ENCODE measurements at places on chromosomes 7 and 10.

- DNase-seq: no peak
Observed at GRCh38 chr10:68224810-68225209, 7.1 kb downstream of the ATOH7 start.

DNA sequence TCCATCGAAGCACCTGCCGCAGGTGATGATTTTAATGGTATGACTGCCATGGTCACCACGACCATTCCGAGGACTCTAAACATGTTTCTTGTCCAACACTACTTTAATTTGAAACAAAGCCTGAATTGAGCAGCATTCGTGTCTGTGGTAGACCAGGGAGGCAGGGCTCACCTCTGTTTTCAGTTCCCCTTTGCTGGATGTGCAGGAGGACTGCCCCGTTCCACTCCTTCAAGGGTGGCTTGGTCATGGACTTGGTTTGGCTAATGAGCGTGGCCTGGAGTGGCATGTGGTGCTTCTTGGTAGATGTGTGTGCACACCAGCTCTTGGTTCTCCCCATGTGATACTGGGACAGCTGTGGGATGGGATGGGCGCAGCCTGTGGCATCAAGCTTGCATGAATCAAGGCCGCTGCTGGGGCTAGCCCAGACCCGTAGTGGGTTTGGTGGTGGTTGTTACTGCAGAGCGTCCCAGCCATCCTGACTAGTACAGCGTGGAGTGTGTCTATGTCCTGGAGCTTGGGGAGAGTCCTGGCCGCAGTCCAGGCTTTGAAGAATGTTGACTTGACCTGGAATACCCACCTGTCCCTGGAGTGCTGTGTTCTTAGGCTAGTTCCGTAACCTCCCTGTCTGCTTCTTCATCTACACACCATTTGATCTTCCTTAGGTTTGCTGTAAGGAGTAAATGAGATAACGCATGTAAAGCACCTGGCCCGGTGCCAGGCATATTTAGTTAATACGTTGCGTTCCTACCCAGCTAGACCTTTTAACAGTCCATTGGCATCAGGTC lies 34.8 kb downstream of the MGMT start:
- DNase-seq: no peak

GRCh38 chr7:47580175-47580706 lies 1.7 kb downstream of the TNS3 start:
- DNase-seq: no peak

GRCh38 chr10:44879531-44879899 lies 31.6 kb upstream of the TMEM72 start:
- DNase-seq: no peak

GRCh38 chr7:106644999-106645398 lies 16.0 kb downstream of the CCDC71L start:
- no peak for DNase-seq

DNA sequence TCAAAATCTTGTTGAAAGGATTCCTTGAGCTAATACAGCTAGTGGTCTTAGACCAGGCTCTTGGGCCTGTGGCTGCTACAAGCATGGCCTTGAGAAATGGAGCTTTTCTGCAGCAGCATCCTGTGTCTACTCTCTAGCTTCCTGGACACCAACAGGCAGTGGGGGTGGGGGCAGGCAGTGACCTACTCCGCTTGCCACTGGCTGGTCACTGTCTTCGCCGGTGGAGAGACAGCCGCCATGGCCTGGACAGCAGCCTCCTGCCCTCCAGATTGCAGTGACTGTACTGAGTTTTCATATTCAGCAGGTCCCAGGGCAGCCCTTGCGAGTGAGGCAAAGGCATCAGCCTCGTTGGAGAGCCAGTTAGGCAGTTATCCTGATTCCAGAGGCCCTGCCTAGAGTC lies 204.6 kb downstream of the HECW1 start:
- no peak for DNase-seq

GRCh38 chr10:5628451-5629302 lies 37.7 kb downstream of the ASB13 start:
- DNase-seq: no peak

DNA sequence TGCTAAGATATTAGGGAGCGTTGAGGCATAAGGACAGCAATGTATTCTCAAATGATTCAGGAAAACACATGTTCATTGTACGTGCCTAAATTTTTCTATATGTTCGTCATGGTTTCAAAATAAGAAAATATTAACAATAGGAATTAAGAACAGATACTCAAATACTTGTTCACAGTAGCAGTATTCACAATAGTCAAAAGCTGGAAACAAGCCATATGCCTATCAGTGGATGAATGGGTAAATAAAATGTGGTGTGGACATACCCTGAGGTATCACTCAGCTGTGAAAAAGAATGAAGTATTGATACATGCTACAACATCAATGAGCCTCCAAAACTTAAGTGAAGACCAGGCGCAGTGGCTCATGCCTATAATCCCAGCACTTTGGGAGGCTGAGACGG lies 84.7 kb upstream of the PTER start:
- no peak for DNase-seq

- DNase-seq: no peak
Observed at GRCh38 chr10:65858841-65859240, 1067.0 kb upstream of the LRRTM3 start.

DNA sequence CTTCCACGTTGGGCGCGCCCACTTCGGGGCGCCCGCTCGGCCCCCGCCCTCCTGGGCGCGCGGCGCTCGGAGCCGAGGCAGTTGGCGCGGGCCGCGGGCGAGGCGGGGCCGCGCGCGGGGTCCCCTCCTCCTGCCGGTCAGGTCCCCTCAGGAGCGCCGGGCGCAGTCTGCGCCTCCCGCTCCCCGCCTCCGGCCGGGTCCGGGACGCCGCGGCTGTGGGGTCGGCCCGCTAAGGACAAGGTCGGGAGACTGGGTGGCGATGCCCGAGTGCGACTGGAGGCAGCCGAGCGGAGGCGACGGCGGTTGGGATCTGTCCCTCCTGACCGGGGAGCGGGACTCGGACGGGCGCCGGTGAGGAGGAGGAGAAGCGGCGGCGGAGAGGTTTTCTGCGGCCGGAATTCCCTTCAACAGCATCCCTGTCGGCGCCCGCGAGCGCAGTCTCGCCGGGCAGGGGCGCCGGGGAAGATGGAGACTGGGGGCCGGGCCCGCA lies at the start of gene ATRNL1:
Gene ATRNL1 (plus strand): TSS at position 80 of the 490 bp plus-strand sequence. CDS start 386 bp downstream, at position 466.
- DNase-seq: no peak

DNA sequence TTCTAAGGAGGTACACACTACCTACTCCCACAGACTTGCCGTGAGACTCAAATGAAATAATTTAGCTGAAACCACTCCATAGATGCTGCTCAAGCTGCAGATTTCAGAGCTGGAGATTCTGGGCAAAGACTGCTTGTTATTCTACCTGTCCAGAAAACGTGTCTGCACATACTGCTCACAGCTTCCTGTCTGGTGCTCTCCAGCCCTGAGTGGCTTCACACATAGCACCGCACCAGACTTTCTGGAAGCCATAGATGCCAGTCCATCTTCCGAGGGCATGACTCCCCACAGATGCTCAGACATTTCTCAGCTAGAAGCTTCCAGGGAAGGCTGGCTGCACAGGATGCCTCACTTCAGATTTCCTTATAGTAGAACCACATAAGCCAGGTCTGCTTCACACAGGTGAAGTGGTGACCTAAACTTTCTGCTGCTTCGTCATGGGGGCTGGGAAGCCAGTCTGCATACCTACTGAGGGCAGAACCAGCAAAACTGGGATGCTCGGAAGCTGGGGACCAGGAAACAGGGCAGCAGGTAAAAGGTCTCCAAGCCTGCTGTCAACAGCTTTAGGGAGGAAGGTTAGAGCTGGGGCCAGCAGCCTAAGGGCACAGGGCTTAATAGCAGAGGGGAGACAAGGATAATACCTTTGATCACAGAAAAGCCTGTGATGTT lies 18.2 kb downstream of the CCDC6 start:
- DNase-seq: no peak

DNA sequence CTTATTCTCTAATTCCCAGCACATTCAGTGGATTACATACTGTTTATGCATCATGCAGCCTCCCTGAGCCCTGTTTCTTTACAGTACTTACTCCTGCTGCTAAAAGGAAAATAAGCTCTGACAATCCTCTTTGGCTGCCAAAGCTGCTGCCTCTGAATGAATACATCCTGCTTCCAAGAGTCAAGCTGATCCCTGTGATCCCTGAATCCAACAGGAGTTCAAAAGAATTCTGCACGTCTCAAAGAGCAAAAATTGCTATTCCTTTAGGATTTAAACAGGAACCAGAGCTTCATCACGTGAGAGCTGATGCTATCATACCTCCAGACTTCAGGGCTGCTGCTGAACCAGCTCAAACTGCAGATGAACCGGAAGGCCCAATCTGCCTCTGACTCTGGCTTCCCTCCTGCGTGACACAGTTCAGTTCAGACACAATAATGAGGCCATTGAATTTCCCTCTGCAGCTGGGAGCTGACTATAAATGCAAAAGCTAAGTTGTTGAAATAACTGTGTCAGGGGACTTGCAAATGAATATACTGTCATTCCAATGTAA lies 851.0 kb upstream of the PHF14 start:
- no peak for DNase-seq

DNA sequence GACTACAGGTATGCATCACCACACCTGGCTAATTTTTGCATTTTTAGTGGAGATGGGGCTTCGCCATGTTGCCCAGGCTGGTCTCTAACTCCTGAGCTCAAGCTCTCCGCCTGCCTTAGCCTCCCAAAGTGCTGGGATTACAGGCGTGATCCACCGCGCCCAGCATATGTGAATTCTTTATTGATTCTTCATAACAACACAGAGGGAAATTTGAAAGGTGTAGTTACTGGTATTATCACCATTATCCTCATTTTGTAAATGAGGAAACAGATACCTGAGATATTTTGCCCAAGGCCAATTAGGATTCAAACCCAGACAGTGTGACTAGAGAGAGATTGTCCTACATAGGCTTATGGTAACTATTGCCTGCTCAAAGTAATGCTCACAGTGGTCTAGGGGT lies 22.6 kb downstream of the TCF7L2 start:
- DNase-seq: no peak

DNA sequence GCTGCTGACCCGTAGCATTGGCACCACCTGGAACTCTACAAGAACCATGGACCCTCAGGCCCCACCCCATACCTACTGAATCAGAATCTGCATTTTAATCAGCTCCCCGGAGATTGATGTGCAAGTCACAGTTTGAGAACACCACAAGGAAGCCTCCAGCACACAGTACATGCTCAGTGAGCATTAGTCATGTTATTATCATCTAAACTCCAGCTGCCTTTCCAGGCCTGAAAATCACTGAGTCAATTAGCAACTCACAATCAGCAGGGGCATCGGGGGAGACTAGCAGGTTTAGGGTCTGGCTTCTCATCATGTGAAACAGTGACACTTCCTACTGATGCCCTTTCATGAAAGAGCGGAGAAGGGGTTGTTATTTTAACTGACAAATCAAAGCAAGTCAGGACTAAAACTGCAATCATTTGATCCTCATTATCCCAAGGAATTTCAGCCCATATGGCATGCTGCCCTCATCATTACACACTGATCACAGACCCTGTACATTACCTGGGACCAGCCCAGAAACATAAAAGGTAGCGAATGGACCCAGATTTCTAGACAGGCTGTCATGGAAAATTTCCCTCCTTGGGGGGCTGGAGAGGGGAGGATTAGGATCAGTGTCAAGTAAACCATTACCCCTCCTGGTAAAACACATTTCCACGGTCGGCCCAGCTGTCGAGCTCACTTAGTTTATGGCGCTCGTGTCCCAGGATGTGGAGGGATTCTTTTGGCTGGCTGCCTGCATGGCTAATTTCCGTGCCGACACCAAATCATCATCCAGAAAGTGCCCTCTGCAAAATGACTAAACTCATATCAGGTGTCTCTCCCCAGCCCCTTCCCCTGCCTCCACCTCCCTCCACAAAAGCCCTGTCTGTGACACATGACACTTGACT lies 122.8 kb downstream of the PRLHR start:
- no peak for DNase-seq

GRCh38 chr7:124460056-124460450 lies 305.5 kb downstream of the GPR37 start:
- no peak for DNase-seq

DNA sequence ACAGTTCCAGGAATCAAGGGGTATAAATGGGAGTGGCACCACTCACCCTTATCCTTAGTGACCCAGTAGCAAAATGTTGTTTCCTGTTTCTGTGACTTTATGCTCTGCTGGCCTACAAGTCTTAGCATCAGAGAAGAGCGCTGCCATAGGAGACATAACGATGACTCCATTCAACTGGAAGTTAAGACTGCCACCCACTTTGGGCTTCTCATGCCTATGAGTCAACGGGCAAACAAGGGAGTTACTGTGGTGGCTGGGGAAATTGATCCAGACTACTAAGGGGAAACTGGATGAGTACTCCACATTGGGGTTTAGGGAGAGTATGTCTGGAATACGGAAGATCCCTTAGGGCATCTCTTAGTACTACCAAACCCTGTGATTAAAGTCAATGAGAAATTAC lies 40.6 kb upstream of the PIK3CG start:
- DNase-seq: no peak

GRCh38 chr7:13742126-13742525 lies 247.3 kb downstream of the ETV1 start:
- DNase-seq: no peak

- no peak for DNase-seq
Observed at GRCh38 chr10:100982916-100983830, 4.1 kb downstream of the MRPL43 start.

DNA sequence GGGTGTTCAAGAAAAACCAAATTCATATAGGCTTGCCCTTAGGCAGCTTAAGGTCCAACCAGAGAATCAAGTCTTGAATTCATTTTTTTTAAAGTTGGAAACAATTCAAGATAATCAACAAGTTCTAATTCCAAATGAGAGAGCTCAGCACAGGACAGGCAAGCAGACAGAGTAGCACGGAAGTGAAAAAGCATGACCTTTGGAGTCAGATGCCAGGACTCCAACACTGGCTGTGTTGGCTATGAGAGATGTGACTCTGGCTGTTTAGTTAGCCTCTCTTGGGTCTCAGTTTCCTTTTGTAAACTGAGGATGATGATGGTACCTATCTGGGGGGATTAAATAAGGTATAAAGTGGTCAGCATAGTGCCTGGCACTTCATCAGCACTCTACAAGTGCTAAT lies 49.3 kb downstream of the FBXW4 start:
- DNase-seq: no peak

DNA sequence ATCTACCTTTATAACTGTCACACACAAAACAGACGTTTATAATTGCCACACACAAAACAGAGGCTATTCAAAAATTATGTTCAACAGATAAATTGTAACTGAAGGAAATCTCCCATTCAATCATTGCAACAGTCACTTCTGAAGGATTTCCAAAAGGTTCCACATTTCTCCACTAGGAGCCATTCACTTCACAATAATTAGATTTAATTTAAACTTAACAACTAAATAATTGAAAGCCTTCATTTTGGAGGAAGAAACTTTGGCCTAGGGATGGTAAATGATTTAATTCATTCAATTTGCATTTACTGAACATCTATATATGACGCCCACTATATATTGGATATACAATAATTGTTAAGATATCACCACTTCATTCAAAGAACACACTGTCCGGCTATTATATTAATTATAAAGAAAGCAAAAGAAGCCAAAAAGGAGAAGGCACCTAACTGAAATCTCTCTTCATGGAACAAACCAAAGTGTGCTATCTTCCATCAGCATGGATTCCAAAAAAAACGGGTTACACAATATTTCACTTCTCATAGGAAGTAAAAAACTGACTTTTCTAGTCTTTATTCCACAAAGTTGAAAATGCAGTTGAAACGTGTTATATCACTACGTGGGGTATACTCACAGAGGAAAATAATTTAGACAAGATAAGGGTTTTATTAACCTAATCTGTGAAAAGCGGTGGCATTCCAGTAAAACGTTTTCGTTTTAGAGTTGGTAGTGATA lies 1.7 kb downstream of the ATAD1 start:
- no peak for DNase-seq

- no peak for DNase-seq
Observed at GRCh38 chr7:19491821-19492452, 216.9 kb downstream of the POLR1F start.

Data from effector CD8-positive, alpha-beta T cell (primary cell).